ENCODE measurements at places on chromosomes 11 and 22.

DNA sequence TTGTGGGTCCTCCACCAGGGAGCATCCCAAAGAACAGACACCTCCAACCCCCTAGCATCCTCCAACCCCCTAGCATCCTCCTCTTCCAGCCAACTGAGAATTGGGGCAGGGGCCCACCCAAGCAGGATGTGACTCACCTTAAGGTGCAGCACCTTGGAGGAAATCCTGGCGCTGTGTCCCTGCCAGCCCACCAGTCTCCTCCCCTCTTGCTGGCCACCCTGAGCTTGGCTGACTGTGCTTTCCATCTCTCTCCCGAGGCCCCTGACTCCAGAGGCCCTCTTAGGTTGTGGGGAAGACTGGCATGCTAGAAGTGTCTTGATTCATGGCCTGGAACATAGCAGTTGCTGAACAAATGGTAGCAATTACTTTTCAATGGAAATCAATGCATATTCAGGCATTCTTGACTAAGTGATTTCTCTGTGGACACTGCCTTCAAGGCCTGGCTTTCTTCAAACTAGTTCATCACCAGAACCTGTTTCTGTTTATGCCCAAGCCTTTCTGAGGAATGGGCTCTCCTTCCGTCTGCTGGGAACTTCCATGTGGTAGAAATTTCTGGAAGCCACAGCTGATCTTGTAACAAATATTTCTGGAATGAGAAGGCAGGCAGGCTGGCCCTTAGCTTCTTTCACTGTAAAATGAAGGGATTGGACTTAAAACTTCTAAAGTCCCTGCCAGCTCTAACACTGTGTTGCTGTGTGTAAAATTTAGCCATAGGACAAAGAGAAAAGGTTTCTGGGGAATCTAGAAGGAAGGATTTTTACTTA is 60.5 kb downstream of the CEP164 start:
- DNase-seq: peak; percentile 13

DNA sequence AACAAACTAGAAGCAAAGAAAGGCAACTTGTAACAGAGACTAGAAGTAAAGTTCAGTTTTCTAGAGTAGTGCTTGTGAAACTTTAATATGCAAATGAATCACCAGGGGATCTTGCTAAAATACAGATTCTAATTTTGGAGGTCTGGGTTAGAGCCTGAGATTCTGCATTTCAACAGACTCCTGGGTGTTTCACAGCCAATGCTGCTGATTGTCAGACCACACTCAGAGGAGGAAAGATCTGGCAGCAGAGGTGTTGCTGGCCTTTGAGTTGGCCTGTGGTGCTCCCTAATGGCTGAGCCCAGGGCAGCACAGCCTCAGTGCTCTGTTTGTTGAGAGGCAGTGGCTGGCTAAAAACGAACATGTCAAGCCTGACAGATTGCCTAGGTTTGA is 5.4 kb downstream of the CRY2 start:
- DNase-seq: no peak

- no peak for DNase-seq
These were observed 159.6 kb downstream of the CTTN start for GRCh38 chr11:70557742-70558485.

DNA sequence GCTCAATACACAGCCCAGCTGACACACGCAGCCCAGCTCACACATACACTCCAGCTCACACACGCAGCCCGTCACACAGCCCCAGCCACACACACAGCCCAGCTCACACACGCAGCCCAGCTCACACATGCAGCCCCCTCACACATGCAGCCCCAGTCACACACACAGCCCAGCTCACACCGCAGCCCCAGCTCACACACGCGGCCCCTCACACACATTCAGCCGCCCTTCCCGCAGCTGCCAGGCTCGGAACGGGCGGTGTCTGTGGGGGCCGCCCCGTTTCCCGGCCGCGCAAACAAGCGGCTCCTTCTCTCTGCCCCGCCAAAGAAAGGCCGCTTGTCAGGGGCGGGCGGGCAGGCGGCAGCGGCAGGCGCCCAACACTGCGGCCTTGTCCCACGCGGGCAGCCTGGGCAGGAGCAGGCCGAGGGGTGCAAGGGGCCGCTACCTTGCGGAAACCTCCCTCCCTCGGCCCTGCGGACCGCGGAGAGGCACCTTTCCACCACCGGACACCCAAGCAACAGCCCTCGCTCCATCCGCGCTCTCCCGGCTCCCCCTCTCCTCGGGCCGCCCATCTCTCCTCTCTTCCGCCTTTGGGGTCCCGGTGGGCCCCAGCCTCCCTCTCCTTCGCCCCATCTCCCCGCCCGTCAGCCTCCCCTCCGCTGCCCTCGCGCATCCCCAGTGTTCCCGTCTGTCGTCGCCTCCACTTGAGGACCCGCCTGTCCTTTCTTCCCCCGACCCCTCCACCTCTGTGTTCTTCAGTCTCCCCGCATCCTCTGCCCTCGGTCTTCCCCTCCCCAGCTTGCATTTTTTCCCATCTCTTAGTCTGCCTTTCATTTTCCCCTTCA is 2.2 kb downstream of the PHLDB1 start:
- no peak for DNase-seq

DNA sequence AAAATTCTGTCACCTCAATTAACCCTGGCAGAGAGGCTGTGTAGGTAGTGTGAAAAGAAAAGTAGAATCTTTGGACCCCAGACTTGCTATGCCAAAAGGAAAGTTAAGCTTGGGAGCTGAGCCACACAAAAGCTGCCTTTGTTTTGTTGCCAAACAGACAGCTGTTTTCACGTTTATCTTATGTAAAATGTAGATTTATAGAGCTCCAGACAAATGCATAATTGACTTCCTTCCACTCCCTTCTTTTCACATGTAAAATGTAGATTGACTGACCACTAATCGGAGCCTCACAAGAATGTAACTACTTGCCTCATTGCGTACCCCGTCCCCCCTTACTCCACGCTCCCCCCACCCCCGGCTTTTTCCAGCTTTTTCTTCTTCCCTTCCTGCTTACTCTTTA is 2302.2 kb upstream of the RAG2 start:
- DNase-seq: no peak

GRCh38 chr11:68658097-68658496 is 26.2 kb upstream of the GAL start:
- no peak for DNase-seq

- no peak for DNase-seq
These were observed 121.3 kb downstream of the APOL5 start for GRCh38 chr22:35838855-35839576.

- DNase-seq: no peak
These were observed 57.8 kb upstream of the MN1 start for GRCh38 chr22:27859336-27859735.

DNA sequence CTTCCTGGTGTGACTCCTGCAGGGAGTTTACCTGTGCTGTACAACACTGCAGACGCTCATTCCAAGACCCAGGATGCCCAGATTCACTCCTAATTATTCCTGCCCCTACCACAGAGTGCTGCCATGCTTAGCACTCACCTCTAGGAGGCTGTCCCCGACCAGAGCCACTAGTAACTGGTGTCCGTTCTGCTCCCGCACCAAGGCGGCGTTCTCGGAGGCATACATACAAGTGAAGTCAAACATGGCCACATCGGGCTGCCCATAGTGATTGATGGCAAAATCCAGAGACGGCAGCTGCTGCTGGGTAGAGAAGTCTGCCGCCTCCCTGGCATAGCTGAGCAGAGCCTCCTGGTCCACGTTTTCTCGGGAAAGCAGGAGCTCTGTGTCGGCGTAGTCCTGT is 122.3 kb upstream of the BID start:
- no peak for DNase-seq

- no peak for DNase-seq
These were observed 587.2 kb downstream of the BRD1 start for GRCh38 chr22:49240472-49240871.

DNA sequence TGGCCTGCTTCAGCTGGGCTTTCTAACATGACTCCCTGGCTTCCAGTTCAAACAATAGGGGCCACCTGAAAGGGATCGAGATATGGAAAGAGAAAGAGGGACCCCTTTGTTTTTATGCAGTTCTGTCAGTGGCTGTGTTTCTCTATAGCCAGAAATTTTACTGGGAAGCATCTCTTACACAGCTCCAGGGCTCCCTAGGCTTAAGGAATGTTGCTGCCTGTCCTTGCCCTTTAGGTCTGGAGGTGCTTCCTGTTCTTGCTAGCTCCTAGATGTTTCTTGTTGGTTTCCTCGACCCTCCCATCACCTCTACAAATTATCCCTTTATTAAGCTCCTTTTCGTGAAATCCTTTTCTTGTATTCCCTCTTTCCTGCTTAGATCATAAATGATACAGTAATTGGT is 21.8 kb upstream of the OR56A1 start:
- no peak for DNase-seq

GRCh38 chr11:59730896-59731565 is 17.4 kb upstream of the OR10V1 start:
- DNase-seq: no peak

GRCh38 chr22:30516731-30517130 is 11.2 kb upstream of the SEC14L4 start:
- no peak for DNase-seq

- no peak for DNase-seq
These were observed 17.7 kb downstream of the ELF5 start for GRCh38 chr11:34495724-34496377.

GRCh38 chr11:46121301-46121723 is at the start of gene PHF21A:
PHF21A (minus strand) TSS chr11:46121454; CDS start chr11:46084219, 37,235 bp downstream.
- peak; percentile 90 for DNase-seq

- DNase-seq: no peak
These were observed 11.9 kb downstream of the SHISA8 start for GRCh38 chr22:41902932-41903421.

DNA sequence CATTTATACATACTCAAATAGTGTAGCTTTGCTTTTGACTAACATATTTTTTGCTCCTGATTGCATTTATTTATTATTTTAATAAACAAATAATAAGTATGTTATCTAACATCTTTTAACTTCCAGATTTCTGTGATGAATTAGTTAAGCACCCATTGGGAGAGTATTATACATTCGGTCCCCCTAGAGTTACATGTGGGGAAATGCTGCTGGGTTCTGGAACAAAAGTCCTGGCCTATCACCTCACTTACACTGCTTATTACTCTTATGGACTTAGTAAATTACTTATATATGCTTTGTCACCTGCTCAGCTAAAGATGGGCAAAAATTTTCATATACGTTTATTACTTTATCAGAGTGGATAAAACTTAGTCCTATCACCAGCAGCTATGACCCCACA is 1163.0 kb downstream of the FAM181B start:
- no peak for DNase-seq

GRCh38 chr11:13908535-13908934 is 54.0 kb upstream of the SPON1 start:
- DNase-seq: no peak

GRCh38 chr22:19466126-19466716 is 12.8 kb downstream of the UFD1 start:
- no peak for DNase-seq

DNA sequence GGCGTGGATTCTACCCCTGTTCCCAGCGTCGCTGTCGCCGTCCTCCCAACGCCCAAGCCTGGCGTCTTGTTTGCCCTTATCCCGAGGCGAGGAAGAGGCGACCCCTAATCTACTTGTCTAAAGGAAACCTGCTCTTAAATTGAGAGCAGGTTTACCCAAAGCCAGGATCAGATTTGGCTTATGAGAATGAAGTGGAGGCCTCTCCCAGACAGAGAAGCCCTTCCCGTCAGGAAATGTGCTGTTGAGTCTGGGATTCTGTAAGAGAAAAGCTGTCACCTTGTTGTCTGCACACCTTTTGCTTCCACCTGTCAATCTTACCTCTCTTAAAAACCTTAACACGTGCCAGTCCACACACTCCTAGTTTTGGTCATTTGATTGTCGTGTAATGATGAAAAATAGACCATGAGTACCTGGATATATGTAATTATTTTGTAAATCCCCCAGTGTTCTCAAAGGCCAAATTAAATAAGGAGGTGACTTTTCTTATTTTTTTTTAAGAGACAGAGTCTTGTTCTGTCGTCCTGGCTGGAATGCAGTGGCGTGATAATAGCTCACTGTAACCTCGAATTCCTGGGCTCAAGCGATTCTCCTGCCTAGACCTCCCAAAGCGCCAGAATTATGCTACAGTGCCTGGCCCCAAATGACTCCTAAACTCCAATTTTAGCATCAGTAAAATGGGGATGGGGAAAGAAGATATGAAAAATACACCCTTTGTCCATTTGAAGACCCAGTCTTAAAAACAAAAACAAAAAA is 627 bp downstream of the GTF2H1 start:
- no peak for DNase-seq

- no peak for DNase-seq
These were observed 47.0 kb downstream of the RTL6 start for GRCh38 chr22:44451016-44451415.

DNA sequence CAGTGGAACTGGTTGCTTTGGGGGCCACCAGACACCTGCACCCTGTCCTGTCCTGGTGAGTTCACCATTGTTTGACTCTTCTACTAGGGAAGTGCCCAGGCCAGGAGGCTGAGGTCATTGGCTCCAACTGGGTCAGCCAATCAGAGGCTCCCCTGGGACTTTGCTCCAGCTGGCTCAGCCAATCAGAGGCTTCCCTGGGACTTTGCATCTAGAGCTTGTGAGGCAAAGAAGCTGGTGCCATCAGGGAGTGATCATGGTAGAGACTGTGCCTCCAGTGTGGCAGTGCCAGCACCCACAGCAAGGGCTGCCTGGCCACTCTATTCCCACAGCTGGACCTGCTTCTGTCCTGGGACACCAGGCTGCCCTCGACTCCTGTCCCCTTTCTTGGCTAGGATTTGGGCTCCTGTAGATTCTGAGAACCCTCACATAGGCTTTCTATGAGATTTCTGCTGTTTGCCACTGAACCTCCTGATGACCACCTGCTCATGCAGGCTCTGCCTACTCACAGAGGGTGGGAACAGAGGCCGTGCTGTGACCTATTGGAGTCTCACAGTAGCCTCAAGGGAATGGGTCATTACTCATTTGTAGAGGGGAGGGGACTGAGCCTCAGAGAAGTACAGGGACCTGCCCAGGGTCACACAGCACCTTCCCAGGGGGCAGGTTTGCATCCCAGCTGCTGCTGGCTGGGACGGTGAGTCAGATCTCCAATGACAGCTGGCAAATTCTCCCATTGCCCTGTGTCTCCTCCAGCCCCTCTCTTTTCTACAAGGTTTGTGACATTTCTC is 59.2 kb upstream of the SHISAL1 start:
- DNase-seq: no peak

- no peak for DNase-seq
These were observed 75.1 kb upstream of the TSPAN18 start for GRCh38 chr11:44651535-44652155.

- no peak for DNase-seq
These were observed 921 bp downstream of the C1QTNF5 start for GRCh38 chr11:119339589-119340334.

- no peak for DNase-seq
These were observed 258.3 kb downstream of the NTM start for GRCh38 chr11:131628739-131629138.

- peak; percentile 96 for DNase-seq
These were observed 109.1 kb downstream of the RASSF10 start for GRCh38 chr11:13118194-13118593.

- DNase-seq: no peak
These were observed 2.1 kb upstream of the CARNS1 start for GRCh38 chr11:67413266-67413849.

DNA sequence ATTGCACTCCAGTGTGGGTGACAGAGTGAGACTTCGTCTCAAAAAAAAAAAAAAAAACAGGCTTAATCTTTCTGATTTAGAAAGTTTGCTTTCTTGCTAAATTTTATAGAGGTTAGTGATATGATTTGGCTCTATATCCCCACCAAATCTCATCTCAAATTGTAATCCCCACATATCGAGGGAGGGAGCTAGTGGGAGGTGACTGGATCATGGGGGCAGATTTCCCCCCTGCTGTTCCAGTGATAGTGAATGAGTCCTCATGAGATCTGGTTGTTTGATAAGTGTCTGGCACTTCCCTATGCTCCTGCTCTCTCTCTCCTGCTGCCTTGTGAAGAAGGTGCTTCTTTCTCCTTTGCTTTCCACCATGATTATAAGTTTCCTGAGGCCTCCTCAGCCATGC is 90.9 kb downstream of the OSBP2 start:
- no peak for DNase-seq
